ENCODE measurements at places on chromosomes 4 and X. TPM values are rescaled to one million over a fixed set of nuclear protein-coding genes. Genes with fewer than 3 reads are reported as not detected.
A peak's percentile ranks its signal among the peaks of the same experiment; 100 is the strongest.

GRCh38 chr4:169956091-169956843 is 69.9 kb downstream of the MFAP3L start:
- DNase-seq, result no peak
- H3K27ac ChIP-seq, result no peak overlapping the region
- no peaks in the 10 kb centered on the region for H3K4me1 ChIP-seq
- H3K36me3 ChIP-seq, result no peaks in the 10 kb centered on the region

- no peak for DNase-seq
- no peaks in the 10 kb centered on the region for H3K27me3 ChIP-seq
- H3K27ac ChIP-seq, result no peak overlapping the region
- no peaks in the 10 kb centered on the region for H3K36me3 ChIP-seq
- no peaks in the 10 kb centered on the region for H3K4me1 ChIP-seq
These were observed 1012.1 kb upstream of the SLIT2 start for GRCh38 chr4:19239565-19239964.

Gene POLN
- 3.7 TPM for total RNA-seq

DNA sequence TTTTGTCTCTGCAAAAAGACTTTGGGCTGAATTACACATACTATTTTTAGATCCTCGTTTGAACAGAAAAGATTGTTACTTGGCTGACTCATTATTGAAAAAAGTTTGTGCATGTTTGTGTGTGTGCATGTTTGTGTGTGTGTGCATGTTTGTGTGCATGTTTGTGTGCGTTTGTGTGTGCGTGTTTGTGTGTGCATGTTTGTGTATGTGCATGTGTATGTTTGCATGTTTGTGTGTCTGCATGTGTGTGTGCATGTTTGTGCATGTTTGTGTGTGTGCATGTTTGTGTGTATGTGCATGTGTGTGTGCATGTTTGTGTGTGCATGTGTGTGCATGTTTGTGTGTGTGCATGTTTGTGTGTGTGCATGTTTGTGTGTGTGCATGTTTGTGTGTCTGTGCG is 201.1 kb upstream of the FAT1 start:
- H3K27ac ChIP-seq, result no peak overlapping the region
- H3K36me3 ChIP-seq, result no peaks in the 10 kb centered on the region
- H3K4me1 ChIP-seq, result peaks cover 18% of the 10 kb centered on the region
- DNase-seq, result no peak
- H3K27me3 ChIP-seq, result no peaks in the 10 kb centered on the region

DNA sequence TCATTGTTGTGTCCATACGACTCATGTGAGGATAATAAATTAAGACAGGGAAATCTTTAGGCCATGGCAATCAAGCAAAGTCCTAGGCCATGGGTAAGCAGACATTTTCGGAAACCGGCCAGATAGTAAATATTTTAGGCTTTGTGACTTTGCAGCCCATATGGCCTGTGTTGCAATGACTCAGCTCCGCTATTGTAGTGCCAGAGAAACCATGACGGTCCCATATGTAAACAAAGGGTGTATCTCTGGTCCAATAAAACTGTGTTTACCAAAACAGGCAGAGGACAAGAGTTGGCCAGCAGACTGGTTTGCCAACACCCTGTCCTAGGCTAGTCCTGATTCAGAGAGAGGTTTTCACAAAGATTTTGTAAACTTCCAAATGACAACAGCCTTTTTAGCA is 5.0 kb downstream of the FAM114A1 start:
- H3K4me1 ChIP-seq, result peaks cover 5% of the 10 kb centered on the region
- no peak overlapping the region for H3K4me3 ChIP-seq
- peak; percentile 82 for DNase-seq
- peaks cover 5% of the 10 kb centered on the region for H3K36me3 ChIP-seq
- H3K27ac ChIP-seq, result peak overlapping the region; percentile 67
- H3K27me3 ChIP-seq, result no peaks in the 10 kb centered on the region
